NCI-H1048 (cell line): ENCODE measurements at places on chromosomes 2 and 18.

GRCh38 chr2:239466061-239466754, 65.4 kb upstream of the HDAC4 start:
- DNase-seq: no peak

- no peak for DNase-seq
Measured at GRCh38 chr2:240590681-240591111, 4.2 kb downstream of the CAPN10 start.

DNA sequence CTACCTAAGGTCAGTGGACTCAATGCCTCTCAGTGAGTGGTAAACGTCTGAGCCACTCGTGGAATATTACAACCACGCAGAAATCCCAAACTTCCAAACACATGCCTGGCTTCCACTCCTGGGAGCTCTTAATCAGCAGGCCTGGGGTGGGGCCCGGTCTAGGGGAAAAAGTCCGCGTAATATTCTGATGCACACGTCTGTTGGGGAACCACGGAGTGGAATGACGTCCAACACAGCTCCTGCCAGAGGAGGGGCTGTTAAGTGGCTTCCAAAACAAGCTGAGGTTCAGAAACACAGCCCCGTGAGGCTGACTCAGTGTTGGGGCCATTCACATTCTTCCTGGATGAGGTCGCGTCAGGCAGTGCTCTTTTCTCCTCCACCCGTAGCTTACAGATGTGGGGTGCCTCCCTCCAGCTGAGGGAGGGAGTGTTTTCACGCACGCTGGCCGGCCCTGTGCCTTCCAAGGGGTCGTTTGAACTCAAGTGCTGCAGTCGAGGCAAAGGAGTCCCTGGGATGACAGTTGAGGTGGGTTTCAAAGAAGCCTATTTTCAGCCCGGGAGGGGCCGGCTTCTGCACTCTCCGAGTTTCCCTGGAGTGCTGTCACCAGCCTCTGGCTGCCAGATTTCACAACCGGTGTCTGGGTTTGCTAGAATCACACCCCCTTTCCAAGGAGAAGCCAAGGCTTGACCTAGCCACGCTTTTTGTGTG, 73.1 kb downstream of the ACKR3 start:
- no peak for DNase-seq

DNA sequence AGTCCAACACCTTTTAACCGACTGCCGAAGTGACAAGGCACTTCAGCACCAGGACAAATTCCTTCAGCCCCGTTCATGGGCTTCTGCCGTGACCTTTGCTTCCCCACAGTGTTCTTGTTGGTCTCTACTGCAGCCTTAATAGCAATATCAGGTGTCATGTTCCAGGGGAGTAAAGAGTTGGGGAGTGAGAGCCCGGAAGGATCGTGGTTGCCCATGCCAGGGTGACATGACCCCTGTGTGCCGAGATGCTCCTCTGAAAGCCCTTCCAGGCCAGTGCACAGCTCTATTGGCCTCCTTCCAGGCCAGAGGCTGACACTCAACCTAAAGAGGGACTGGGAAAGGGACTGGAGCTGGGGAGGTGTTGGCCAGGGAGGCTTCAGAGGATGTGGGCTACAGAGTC, 279.2 kb downstream of the CYRIA start:
- DNase-seq: no peak

- DNase-seq: no peak
Measured at GRCh38 chr2:70243806-70244584, 4.4 kb downstream of the TIA1 start.

DNA sequence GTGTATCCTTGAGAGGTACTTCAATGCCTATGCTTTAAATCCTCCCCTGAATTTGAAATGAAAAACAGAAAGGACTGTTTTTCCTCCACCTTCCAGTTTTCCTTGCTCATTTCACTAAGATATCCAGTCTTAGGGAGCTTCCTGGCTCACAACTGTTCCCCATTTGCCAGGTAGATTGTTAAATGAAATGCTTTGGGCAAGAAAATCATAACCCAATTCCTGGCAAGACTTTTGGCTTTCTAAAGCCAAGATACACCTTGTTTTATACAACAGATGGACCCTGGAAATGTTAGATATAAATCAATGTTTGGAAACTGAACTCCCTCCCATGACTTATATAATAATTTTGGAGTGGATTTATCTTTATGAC, 3.6 kb upstream of the CHMP3 start:
- DNase-seq: no peak

GRCh38 chr2:99153921-99154604, 679 bp downstream of the TSGA10 start:
- no peak for DNase-seq

DNA sequence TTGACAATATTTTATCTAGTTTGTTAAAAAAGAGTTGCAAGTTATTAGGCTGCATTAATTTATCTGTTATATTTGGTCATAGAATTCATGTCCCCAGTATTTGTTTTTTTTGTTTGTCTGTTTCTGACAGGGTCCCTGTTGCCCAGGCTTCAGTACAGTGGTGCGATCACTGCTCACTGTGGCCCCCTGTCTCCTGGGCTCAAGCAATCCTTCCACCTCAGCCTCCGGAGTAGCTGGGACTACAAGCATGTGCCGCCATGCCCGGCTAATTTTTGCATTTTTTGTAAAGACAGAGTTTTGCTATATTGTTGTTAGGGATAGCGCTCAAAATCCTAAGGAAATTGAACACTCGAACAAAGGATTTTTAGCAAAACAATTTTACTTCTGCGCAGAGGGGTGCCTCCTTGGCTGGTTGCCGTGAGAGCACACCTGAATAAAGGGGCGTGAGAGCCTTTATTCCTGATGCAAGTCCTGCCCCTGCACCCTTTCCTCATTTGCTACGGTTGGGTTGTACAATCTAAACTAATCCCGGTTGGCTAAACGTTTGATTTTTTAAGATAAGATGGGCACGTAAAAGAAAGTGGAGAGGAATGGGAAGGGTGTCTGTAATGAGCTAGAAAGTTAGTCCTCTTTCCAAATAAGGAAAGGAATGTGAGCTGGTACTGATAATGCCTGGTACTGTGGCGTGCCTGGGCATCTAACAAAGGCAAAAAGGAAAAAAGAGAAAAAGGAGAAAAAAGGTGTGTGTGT, 65.5 kb downstream of the COMMD1 start:
- DNase-seq: no peak

DNA sequence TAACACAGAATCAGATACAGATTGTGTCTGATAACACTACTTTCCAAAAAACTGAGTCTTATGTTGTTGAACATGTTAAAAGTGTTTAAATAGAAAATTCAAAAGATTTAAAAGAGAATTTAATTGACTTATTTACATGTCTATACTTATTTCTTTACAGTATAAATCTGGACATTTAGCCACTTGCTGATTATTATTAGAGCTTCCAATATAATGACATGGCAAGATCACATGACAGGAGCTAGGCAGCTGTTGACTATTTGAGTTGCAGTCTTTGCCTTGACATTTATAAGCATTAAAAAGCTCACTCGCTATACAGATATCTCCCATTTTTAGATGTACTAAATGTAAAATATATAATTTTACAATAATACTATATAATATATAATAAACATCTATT, 6.4 kb upstream of the TMEFF2 start:
- no peak for DNase-seq

DNA sequence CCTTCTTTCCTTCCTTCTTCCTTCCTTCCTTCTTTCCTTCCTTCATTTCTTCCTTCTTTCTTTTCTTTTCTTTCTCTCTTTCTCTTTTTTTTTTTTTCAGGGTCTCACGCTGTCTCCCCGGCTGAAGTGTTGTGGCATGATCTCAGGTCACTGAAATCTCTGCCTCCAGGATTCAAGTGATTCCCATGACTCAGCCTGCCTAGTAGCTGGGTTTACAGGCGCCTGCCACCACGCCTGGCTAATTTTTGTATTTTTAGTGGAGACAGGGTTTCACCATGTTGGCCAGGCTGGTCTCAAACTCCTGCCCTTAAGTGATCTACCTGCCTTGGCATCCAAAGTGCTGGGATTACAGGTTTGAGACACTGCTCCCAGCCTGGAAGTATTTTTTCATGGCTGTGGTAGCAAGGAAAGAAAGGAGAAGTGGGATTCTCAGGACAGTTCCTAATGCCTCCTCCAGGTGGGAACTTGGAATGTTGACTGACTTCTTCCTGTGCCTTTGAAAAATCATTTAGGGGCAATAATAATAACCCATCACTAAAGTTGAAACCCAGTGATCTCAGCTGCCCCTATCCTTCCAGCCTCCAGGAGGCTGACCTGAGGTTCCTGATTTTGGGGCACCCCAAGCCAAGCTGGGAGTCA, 89.3 kb upstream of the CELF4 start:
- DNase-seq: no peak

DNA sequence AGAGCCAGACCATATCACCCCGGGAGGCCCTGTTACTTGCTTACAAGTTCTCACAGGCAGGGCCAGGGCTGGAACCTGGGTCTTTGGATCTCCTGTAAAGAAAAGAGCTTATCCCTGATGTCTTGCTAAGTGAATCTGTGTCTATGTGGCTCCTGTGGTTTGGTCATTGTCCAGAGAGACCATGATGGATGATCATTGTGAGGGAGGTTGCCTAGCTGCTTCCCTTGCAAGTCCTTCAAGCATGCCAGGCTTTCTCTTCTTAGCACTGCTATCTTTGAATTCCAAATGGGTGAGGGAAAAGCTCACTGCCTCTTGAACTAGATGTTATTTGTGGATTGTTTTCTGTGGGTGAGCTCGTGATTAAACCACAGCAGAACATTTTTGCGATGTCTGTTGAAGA, 151.6 kb downstream of the FSHR start:
- DNase-seq: no peak

- no peak for DNase-seq
Measured at GRCh38 chr2:88517759-88518201, 65.3 kb upstream of the FOXI3 start.

DNA sequence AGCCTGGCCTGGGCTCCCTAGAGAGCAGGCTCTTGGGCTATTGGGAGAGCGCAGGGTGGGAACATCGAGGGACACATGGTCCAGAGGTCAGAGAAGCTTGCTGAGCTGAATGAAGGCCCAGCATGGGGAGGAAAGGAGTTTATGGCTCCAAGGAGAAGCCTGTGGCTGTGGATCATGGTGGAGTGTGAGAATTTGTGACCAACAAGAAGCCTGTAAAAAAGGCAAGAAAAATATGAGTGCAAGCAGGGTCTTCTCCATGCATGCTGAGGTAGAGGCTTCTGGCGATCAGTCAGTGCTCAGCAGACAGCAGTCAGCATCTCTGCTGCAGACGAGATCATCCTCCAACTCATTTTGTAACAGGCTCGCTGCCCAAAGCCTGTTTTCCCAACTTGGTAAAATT, 1.3 kb upstream of the SCYGR3 start:
- no peak for DNase-seq

DNA sequence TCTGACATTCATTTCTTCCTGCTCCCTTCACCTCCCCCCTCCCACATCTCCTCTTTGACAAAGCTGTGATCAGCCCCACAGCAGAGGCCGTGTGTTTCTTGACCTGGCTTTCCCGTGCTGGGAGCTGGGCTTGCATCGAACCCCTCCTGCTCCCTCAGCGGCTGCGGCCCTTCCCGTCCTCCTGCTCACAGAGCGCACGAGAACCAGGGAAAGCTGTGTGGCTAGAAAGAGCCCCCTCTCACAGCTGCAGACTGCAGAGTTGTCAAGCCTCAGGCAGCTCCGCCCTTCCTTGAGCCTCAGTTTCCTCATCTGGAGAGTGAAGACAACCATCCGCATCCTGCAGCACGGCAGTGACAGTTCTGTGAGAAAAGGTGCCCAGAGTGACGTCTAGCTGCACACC, 65.7 kb upstream of the GLI2 start:
- DNase-seq: no peak

DNA sequence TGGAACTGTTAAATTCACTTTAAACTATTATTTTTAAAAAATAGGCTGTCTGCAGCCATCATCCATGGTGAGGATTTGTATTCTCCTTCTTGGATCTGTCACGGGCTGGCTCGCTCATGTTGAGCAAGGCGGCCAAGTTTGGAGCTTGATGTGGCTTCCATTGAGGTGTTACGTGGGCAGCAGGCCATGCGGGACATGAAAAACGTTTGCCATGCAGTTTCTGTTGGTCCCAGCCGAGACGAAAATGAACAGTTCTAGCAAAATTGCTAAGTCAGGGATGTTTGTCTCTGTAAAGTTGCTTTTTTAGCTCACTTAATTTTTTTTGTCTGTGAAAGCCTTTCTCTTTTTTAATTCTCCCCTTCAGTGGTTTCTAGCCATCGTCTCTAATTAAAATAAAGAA, 70.2 kb upstream of the MGAT5 start:
- DNase-seq: no peak

GRCh38 chr2:232779934-232780333, 3.6 kb upstream of the KCNJ13 start:
- no peak for DNase-seq

DNA sequence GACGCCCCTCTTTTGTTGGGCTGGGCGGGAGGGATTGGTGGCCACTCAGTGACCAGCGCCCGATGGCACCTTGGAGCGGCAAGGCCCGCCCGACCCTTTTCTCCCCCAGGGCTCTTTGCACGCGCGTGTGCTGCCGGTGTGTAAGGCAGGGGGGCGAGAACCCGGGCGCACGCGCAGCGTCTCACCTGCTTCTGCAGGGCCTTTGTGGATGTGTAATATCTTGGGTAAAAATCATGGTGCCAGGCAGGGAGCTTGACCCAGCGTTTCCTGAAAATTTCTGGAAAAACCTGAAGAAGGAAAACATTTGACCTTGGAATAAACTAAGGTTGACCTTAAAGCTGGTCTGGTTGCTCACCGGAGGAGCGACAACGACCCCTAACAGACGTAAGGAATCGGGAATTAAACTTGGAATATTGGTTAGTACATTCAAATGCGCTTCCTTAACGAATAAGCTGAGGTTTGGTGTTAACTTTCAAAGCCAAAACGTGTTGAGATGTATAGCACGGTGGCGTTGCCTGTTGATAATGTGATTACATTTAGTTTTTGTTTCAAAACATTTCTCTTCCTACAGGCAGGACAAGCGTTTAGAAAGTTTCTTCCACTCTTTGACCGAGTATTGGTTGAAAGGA, 438 bp downstream of the HSPE1 start:
- DNase-seq: no peak

- no peak for DNase-seq
Measured at GRCh38 chr18:11167778-11168177, 18.4 kb upstream of the PIEZO2 start.

DNA sequence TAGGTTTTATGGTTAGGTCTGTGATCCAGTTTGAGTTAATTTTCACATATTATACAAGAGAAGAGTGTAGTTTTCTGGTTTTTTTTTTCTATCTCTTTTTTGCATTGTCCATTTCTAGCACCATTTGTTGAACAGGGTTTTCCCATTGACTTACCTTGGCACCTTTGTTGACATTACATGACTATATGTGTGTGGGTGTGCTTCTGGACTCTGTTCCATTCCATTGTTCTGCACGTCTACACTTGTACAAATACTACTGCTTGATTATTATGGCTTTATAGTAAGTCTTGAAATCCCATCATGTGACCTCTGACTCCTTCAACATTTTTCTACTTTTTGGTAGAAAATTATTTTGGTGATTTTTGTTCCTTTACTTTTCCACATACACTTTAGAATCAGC, 38.7 kb downstream of the UBE2F start:
- no peak for DNase-seq
